Endodermal cell (in vitro differentiated cells): ENCODE measurements at places on chromosomes 6 and 20. TPM values are rescaled to one million over a fixed set of nuclear protein-coding genes. Genes with fewer than 3 reads are reported as not detected.
A peak's percentile ranks its signal among the peaks of the same experiment; 100 is the strongest.

DNA sequence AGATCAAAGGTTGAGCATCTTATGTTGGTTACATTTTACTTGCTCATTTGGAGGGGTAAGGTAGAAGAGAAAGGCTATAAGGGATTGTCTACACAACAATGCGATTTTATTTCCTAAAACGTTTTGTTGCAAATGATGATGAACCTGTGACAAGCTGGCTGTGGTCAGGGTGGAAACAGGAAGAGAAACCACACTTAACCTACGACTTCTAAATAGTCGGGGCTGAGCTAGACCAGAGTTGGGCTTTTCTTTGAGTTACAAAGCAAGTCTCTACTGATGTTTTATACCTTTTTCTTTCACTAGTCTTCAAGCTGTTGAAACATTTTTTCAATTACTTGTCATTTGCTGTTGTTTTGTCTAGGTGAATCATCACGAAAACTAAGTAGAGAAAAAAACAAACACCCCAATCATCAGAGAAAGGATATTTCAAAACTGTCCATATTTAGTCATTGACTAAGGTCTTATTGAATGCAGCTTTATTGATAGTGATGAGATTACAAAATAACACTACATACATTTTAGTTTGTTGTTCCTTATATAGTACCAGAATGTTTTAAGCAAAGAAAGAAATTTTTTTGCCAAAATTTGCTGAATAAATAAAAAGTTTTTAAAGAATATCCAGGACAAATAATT lies 18.0 kb downstream of the KLHL31 start:
- H3K4me1 ChIP-seq = no peaks in the 10 kb centered on the region
- H3K27me3 ChIP-seq = peaks cover 6% of the 10 kb centered on the region

DNA sequence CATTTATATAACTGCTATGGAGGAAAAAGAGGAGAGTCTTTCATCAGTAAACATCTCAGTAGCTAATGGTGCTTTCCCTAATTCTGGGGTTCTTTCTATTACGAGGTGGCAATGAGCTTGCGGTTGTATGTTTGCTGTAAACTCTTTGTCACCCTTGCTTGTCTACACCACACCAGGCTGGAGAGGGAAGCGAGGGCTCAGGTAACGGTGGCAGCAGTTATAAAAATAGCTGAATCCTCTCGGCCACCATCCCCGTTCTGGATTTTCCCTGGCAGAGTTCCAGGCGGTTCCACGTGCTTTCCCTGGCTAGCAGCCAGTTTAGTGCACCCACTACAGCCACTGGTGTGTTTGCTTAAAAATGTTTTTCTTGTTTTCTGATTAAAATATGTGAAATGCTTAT lies 39.0 kb downstream of the MAS1 start:
- DNase-seq = no peak
- no peak overlapping the region for H3K27ac ChIP-seq
- H3K36me3 ChIP-seq = no peaks in the 10 kb centered on the region
- H3K27me3 ChIP-seq = peaks cover 5% of the 10 kb centered on the region
- no peaks in the 10 kb centered on the region for H3K4me1 ChIP-seq

GRCh38 chr6:24358219-24358821 lies 461 bp upstream of the DCDC2 start:
- no peaks in the 10 kb centered on the region for H3K4me1 ChIP-seq
- H3K36me3 ChIP-seq = no peaks in the 10 kb centered on the region
- H3K27ac ChIP-seq = no peak overlapping the region

Gene ECT2L
- total RNA-seq = not detected in 3 replicates

DNA sequence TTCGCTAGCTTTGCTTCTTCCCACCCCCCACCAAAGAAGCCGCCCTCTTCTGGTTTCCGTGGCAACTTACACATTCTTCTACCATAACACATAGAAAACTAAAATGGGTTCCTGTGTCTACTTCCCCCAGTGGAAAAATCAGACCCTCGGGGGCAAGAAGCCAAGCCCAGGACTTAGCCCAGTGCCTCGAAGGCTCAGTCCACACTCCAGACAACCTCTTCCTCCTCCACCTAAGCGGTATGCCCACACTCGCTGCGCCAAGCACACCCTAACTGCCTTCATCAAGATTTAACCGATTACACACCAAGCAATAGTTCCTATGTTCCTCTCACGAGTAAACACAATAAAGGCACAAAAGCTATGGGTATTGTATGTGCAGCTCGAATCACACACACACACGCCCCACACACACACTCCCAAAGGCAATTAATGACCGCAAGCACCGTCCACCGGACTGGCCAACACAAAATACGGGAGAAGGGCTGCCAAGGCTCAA lies 537 bp downstream of the PPIL4 start:
- no peaks in the 10 kb centered on the region for H3K4me1 ChIP-seq
- H3K4me3 ChIP-seq = peak overlapping the region; percentile 99
- peak overlapping the region; percentile 93 for H3K27ac ChIP-seq
- peaks cover 8% of the 10 kb centered on the region for H3K36me3 ChIP-seq

Gene C6orf15
- not detected in 2 replicates for total RNA-seq

- H3K27ac ChIP-seq = no peak overlapping the region
- no peak for DNase-seq
- H3K4me1 ChIP-seq = peaks cover 31% of the 10 kb centered on the region
- peak overlapping the region; percentile 37 for H3K4me3 ChIP-seq
These were observed 289.4 kb downstream of the PHACTR1 start for GRCh38 chr6:13005994-13006393.

Gene CCHCR1
- total RNA-seq = 39.7 to 73.6 TPM (median 73.3 TPM) in 3 replicates

GRCh38 chr6:50819904-50820868 lies 1.5 kb downstream of the TFAP2B start:
- peak; percentile 82 for DNase-seq
- H3K36me3 ChIP-seq = no peaks in the 10 kb centered on the region
- H3K27ac ChIP-seq = no peak overlapping the region
- peak overlapping the region; percentile 42 for H3K4me3 ChIP-seq

Gene BMP5
- total RNA-seq = 0.56 and 0.73 TPM in 2 replicates

GRCh38 chr20:17504898-17505635 lies 26.1 kb downstream of the BFSP1 start:
- H3K4me3 ChIP-seq = peak overlapping the region; percentile 38
- no peaks in the 10 kb centered on the region for H3K4me1 ChIP-seq
- no peak overlapping the region for H3K27ac ChIP-seq

GRCh38 chr6:15309611-15310283 lies 63.9 kb downstream of the JARID2 start:
- H3K4me3 ChIP-seq = no peak overlapping the region
- no peaks in the 10 kb centered on the region for H3K27me3 ChIP-seq
- no peak overlapping the region for H3K27ac ChIP-seq

Gene PPP1R16B
- total RNA-seq = 15.3 and 17.6 TPM in 2 replicates

DNA sequence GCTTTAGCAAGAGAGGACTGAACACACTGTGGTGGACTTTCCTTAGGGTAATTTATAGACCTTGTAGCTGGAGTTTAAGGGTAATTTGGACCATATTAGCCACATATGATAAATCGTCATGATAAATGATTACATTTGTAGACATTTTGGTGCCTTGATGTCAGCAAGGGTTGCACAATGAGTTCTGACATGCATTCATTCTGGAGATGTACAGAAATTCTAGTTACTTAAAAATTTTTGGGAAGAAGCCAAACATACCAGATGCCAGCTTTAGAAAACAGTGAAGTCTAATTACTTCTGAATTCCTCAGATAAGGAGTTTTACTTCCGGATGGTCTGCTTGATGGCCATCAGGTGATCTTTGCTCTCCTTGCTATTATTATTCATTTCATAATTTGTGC lies 653.1 kb downstream of the TBC1D32 start:
- no peak overlapping the region for H3K4me3 ChIP-seq
- no peaks in the 10 kb centered on the region for H3K36me3 ChIP-seq
- no peaks in the 10 kb centered on the region for H3K27me3 ChIP-seq

- no peaks in the 10 kb centered on the region for H3K36me3 ChIP-seq
- DNase-seq = peak; percentile 87
- H3K27ac ChIP-seq = peak overlapping the region; percentile 27
- peak overlapping the region; percentile 90 for H3K4me3 ChIP-seq
- H3K27me3 ChIP-seq = peaks cover 57% of the 10 kb centered on the region
These were observed 24.6 kb downstream of the RIPOR2 start for GRCh38 chr6:24910961-24911725.

DNA sequence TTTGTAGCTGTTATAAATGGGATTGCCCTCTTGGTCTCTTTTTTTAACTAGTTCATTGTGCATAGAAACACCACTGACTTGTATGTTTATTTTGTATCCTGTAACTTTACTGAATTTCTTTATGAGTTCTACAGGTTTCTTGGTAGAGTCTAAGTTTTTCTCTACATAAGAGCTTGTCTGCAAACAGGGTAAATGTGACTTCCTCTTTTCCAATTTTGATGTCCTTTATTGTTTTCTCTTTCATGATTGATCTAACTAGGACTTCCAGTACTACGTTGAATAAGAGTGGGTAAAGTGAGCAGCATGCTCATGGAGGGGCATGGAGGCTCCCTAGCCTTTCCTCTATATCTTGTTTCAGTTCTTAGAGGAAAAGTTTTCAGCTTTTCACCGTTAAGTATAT lies 3.0 kb upstream of the WFDC10A start:
- H3K4me1 ChIP-seq = no peaks in the 10 kb centered on the region
- no peaks in the 10 kb centered on the region for H3K36me3 ChIP-seq
- H3K4me3 ChIP-seq = no peak overlapping the region

DNA sequence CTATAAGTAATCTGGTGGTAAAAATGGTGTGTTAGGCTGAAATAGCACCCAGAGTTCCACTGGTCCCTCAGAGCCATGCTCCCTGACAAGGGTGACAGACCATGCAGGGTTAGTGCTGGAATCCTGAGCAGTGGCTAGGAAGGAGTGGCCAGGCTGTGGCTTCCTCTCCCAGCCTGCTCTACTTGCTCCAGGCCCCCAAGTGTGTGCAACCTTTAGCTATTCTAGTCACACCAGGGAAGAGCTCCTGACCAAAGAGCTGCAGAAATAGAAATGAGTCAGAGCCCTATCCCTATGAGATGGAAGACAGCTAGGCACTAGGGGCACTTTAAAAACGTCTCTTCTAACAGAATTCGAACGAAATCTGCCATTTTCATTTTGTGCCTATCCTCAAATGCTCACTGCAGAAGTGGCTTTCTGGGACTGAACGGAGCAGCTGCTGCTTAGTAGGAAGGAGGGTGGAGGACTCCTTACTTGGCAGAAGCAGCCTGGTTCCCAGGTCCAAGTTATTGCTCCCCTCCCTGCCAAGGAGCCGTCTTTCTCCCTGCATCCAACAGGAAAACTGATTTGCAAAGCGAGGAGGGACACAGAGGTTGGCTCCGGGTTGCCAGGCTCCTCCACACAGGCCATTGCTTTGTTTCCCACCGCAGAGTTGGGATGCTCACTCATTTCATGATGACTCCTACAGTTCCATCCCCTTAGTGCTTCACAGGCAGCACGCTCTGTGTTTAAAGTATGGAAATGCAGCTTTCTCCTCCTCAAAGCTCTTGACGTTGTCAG lies 754.5 kb downstream of the C6orf118 start:
- H3K27me3 ChIP-seq = no peaks in the 10 kb centered on the region
- H3K36me3 ChIP-seq = no peaks in the 10 kb centered on the region
- H3K4me1 ChIP-seq = no peaks in the 10 kb centered on the region
- DNase-seq = no peak
